ENCODE measurements at places on chromosomes 5 and 9.
A peak's percentile ranks its signal among the peaks of the same experiment; 100 is the strongest.

GRCh38 chr5:170854566-170854965 is 7.3 kb upstream of the RANBP17 start:
- no peak for DNase-seq

DNA sequence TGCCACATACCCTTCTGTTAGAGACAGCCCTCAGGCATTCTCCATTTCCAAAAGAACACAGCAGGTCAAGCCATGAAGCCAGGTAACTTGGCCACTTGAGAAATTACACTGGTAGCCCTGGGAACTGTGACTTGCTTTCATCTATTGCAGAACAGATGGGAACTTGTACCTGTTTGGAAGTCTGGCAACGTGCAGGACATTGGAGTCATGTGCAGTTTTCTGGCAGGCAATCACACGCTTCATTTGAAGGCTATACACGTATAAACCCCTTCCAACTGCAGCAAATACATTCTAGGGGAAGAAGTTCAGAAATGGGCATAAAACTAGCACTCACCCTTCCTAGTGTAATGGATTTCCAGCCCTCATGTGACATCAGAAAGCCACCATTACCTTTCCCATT is 54.0 kb downstream of the WDR41 start:
- no peak for DNase-seq

DNA sequence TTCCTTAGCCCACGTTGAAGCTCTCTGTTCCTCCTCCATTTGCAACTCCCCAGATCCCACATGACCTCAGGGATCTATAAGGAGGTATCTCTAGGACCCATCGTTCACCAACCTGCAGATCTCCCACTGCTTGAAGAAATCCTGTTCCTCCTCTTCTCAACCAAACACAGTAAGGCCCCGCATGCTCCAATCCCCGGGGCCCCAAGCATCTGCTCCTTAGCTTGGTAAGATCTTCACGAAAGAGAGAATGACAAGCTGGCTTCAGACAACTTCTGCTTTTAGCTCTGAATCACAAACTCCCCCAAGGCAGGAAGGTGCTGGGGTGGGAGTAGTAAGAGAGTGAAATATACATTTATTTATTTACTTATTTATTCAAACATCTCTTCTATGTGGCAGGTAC is 33.0 kb upstream of the ARHGAP26 start:
- no peak for DNase-seq

DNA sequence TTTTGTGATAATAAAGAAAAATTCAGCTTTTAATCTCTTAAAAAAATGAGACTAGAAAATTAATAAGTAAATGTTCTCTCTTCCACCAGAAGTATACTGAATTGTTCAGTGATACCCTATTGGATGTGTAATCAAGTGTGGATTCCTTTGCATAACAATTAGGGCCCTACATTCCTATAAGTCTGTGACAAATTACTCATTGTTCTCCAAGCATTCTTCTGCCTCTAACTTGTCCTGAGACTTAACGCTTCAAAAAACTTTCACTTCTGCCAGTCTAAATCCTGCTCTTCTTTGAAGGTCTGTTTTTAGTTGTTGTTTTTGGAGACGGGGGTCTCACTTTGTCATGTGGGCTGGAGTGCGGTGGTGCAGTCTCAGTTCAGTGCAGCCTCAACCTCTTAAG is 9.2 kb upstream of the DDX46 start:
- DNase-seq, result no peak

GRCh38 chr5:57232293-57233033 is 58.6 kb downstream of the GPBP1 start:
- no peak for DNase-seq

DNA sequence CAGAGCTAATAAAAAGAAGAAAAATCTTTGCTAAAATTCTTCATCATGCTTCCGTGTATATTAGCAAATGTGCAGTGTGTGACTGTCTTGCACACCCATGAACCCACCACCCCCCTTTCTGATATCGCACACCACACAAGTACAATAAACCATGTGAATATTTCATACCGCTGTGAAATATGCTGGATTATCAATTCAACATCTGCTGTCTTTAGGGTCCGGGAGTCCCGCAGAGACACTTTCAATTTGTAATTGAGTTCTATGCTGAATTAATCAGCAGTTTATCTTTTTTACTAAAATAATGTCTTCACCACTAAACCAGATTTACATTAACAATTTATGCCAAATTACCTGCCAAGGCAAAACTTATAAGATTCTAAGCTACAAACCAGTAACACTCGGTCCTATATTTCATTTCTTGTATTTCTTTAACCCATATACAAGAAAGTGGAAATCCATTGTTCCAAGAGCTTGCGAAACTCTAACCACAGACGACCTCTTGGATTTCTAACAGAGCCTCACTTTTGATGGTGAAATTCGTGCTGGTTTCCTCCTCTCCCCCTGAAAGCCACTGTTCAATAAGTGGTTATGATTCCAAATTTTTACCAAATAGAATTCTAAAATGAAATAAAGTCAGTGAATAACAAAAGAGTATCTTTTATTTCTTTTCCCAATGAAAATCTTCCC is 44.2 kb downstream of the PSMB7 start:
- DNase-seq, result no peak

GRCh38 chr5:57171816-57172465 is 1.9 kb upstream of the GPBP1 start:
- DNase-seq, result no peak

DNA sequence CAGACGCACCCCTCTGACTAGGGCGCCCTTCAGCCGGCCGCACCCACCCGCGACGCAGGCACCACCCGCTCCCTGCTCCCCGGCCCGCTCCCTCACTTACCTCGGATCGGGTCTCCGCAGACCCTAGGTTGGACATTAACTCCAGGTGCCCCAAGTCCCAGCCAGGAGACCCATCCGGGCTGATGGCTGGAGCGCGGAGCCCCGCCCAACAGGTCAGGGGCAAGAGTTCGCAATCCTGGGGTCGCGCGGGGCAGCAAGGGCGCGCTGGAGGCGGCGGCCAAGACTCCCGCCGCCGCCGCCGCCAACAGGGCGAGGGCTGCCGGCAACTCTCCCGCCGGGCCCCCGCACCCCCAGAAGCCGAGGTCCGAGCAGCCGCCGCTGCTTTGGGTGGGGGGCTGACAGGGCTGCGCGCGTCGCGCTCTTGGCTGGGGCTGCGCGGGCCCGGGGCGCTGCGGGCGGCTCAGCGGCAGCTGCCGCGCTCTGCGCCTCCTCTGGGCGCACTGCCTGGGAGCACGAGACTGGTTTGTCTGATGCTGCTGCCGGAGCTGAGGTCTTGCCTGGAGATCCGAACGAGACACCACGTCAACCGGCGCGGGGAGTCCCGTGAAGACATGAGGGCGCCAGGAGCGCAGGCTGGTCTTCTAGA is at the start of gene GDNF:
Gene GDNF (minus strand): TSS at position 635 of the 646 bp plus-strand sequence. CDS start 5,245 bp downstream, outside the sequence.
- peak; percentile 32 for DNase-seq

DNA sequence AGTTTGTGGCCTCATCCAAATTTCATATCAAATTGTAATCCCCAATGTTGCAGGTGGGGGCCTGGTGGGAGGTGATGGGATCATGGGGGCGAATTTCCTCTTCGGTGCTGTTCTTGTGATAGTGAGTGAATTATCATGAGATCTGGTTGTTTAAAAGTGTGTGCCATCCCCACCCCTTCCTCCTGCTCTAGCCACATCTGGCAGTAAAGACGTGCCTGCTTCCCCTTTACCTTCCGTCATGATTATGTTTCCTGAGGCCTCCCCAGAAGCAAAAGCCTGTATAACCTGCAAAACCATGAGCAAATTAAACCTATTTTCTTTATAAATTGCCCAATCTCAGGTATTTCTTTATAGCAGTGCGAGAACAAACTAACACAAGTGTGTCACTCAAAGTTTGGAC is 71.0 kb upstream of the MOCS2 start:
- DNase-seq, result no peak

- no peak for DNase-seq
These were observed 131.8 kb downstream of the TAF11L14 start for GRCh38 chr5:17766031-17766430.

GRCh38 chr5:127373858-127374491 is 83.4 kb downstream of the MEGF10 start:
- DNase-seq, result no peak

- DNase-seq, result no peak
These were observed 184.5 kb downstream of the DENND1A start for GRCh38 chr9:123745451-123745850.

DNA sequence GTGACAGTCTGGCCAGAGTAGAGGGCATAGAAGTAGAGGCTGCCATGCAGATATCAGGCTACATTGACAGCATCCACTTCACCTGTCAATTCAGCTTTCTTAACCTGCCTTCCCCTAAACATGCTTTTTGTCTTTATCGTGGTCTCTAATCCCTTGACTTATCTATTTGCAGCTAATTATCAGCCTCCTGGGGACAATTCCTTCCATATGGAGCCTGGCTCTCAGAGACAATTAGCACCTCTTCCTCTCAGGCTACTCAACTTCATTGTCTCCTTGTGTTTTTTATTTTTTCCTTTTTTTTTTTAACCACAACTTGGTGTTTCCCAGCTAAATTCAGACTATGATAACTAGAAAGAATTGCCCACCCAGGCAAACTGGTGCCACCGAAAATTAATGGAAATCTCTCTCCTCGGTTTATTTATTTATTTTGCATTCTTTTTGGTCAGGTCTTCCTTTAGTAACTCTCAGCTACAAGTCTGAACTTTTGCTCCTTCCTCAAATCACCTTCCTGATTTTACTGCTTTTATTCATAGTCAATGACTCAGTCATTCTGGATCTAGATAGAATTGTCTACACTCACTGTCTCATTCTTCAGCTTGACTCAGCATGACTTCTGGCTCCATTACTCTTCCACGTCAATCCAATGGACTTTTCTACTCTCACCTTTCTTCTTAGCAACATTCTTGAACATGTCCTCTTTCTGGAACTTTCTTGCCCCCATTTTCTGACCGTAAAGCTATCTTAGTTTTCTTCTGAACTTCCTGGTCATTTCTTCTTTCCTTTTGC is 63.0 kb upstream of the BASP1 start:
- no peak for DNase-seq

GRCh38 chr5:137752905-137753690 is 1.1 kb downstream of the HNRNPA0 start:
- DNase-seq, result peak; percentile 25

DNA sequence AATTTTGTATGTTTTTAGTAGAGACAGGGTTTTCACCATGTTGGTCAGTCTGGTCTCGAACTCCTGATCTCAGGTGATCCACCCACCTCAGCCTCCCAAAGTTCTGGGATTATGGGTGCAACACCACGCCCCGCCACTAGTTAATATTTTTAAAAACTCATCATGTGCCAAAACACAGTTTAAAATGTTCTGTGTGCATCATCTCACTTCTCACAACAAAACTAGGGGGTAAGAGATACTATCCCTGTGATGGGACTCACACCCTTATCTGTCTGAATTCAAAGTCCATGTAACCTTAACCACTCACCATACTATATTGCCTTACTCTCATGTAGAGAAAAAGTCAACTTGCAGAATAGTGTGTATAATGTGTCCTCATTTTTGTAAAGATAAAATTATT is 2.6 kb downstream of the PKD2L2 start:
- no peak for DNase-seq

- DNase-seq, result no peak
These were observed 58.0 kb upstream of the FSD1L start for GRCh38 chr9:105389796-105390195.
